ENCODE measurements at places on chromosomes 3 and 15.

DNA sequence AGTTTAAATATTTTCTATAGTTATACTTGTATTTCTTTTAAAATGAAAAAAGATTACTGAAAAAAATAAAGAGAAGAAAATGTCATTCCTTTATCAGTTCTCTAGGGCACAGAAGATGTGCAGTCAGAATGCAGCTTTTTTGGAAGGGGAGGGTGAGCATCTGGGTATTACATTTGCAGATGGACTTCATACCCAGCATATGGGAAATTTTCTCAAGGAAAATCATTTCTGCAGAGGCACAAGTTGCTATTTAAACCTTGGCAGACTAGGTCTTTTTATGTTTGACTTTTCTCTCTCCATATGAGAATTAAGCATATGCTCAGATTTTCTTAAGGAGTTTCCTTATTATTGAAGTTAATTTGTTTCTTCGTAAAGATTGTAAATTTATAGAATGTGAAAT, 39.5 kb upstream of the ZNF385D start:
- no peak for DNase-seq

- no peak for DNase-seq
These were observed 26.6 kb downstream of the SLC28A1 start for GRCh38 chr15:84910928-84911623.

DNA sequence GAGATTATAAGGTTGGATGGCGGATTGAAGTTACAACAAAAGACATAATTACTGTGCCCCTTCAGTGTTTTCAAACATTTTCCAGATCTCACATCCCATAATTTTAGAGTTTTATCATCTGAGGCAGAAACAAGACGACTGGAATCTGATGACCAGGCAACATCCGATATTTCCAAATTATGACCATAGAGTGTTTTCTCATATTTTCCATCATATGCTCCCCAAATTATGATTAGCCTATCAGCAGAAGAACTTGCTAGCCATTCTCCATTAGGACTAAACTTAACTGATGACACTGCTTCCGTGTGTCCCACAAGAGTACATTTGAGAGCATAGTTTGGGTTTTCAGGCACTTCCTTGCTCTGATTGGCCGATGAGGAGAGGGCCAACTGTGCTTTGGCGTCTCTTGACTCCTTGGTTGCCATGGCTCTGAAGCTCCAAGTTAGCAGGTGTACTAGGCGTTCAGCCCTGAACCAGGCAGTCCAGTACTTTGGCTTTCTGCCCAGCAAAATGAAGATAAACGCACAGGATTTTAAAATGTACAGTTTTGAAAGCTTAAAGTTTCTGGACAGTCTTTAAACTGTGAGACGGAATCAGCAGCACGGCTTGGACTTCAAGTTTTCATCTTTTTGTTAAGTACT, 638 bp downstream of the WDR5B start:
- no peak for DNase-seq

DNA sequence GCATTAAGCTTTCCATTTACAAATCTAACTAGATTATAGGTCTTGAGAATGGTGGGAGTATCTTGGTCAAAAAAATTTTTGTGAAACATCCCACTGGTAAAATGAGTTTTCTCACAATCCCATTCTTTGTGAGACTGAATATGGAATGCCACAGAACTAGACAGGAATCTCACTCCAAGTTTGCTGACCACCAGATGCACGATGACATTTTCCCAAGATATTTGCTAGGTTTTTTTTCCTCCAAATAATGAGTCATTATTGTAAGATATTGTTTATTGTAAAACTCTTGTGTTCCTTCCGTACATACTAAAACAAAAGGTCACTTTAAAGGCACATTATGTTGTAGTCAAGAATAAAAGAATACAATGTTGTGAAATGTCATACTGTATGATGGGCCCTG, 53.9 kb downstream of the COPS2 start:
- DNase-seq: no peak

DNA sequence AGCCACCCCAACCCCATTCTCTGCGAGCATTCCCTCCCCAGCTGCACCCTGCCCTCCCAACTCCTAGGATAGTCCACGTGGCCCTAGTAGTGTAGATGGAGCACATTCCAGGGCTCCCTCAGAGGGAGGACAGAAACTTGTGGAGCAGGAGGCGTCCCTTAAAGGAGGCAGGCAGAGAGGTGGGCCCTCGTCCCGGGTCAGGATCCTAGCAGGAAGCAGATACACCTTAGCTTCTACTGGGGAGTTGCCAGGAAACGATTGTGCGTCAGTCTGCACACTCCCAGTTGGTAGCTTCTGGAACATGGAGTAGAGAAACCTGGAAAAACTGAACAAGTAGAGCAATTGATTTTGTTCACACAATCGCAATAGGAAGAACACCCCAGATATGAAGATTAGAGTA, 43.9 kb upstream of the KLHL25 start:
- no peak for DNase-seq

- no peak for DNase-seq
These were observed 29.8 kb downstream of the KPNA1 start for GRCh38 chr3:122484985-122485384.

DNA sequence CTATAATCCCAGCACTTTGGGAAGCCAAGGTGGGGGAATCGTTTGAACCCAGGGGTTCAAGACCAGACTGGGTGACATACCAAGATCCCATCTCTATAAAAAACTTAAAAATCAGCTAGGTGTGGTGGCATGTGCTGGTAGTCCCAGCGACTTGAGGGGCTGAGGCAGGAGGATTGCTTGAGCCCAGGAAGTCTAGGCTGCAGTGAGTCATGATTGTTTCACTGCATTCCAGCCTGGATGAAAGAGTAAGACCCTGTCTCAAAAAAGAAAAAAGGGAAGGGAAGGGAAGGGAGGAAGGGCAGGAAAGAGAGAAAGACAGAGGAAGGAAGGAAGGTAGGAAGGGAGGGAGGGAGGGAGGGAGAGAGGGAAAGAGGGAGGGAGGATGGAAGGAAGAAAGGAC, 133.7 kb upstream of the LRRN1 start:
- DNase-seq: no peak

- no peak for DNase-seq
These were observed 44.6 kb upstream of the LIMD1 start for GRCh38 chr3:45549961-45550360.

GRCh38 chr15:45616901-45617323, 17.9 kb upstream of the SQOR start:
- DNase-seq: no peak

- no peak for DNase-seq
These were observed 10.8 kb upstream of the GRIP2 start for GRCh38 chr3:14550651-14551611.

DNA sequence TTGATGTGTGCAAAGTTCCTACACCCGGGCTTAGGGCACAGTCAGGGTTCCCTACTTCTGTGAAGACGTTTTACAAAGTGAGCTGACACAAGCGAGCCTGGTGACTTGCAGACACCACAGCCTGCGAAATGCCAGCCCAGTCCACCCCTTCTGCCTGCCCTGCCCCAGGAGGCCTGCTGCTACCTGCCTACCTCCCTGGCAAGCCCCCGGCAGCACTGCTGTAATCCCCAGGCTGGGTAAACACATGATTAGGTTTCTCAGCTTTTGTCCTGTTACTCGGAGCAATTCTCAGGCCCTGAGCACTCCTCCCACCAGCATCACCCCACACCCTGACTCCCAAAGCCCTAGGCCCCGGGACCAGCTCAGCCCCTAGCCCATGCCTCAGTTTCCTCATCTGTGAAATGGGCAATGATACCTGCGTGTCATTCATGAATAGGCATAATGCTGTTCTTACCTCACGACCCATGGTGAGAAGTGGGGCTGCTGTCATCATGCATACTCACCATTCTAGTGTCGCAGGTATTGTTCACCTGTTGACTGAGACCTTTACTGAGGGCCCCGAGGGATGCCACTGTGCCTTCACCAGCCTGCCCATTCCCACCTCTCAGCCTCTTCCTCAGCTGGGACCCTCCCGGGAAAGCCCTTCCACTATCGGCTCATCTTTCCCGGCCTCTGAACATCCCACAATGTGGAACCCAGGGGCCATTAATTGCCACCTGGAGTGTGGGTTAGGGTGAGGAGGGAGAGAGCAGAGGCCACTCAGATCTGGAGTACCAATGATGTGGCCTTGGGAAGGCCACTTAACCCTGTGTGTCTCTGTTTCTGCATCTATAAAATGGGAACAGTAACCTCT, 31.5 kb upstream of the SLC6A6 start:
- no peak for DNase-seq

DNA sequence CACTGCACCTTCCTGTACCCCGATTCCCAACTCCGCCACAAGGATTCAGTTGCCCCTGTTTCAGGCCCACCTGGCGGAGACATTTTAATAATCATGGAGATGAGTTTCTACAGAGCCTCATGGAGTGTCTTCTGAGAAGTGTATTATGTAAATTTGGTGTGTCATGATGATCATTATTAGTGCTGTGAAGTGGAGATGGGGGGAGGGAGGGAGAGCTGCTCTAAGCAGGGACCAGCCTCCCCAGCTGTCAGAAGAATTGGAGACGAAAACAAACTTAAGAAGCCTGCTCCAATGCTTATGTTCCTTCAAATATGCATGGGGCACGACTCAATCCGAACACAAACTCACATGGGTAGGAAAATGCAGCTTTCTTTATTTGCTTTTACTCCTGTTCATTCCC, 127.8 kb downstream of the EPHB1 start:
- no peak for DNase-seq

GRCh38 chr3:12999147-13000140, 73.8 kb downstream of the IQSEC1 start:
- peak; percentile 71 for DNase-seq

DNA sequence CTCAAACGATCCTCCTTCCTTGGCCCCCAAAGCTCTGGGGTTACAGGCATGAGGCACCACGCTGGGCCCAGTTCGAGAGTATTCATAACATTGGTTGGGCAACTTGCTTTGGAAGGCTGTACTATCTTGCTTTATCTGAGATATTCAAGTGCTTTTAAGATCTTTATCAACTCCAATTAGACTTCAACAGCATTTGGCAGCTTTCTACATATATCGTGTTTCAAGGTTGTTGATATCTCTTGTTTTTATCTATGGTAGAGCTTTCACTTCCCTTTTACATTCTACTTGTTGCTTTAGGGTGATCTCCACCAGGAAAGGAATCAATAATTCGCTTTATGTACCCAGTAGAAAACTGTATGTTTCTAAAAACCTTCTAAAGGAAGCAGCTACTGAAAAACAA, 395.3 kb downstream of the IL5RA start:
- no peak for DNase-seq

- no peak for DNase-seq
These were observed 36.5 kb upstream of the UACA start for GRCh38 chr15:70799667-70800450.

DNA sequence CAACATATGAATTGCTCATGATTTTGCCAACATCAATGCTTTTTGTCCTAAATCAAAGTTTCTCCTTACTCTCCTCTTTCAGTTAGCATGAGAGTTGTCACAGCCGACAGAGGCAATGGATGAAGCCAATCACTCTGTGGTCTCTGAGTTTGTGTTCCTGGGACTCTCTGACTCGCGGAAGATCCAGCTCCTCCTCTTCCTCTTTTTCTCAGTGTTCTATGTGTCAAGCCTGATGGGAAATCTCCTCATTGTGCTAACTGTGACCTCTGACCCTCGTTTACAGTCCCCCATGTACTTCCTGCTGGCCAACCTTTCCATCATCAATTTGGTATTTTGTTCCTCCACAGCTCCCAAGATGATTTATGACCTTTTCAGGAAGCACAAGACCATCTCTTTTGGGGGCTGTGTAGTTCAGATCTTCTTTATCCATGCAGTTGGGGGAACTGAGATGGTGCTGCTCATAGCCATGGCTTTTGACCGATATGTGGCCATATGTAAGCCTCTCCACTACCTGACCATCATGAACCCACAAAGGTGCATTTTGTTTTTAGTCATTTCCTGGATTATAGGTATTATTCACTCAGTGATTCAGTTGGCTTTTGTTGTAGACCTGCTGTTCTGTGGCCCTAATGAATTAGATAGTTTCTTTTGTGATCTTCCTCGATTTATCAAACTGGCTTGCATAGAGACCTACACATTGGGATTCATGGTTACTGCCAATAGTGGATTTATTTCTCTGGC, 2.5 kb downstream of the OR4F6 start:
- DNase-seq: no peak

GRCh38 chr3:171829841-171830517, 13.2 kb upstream of the TMEM212 start:
- no peak for DNase-seq

DNA sequence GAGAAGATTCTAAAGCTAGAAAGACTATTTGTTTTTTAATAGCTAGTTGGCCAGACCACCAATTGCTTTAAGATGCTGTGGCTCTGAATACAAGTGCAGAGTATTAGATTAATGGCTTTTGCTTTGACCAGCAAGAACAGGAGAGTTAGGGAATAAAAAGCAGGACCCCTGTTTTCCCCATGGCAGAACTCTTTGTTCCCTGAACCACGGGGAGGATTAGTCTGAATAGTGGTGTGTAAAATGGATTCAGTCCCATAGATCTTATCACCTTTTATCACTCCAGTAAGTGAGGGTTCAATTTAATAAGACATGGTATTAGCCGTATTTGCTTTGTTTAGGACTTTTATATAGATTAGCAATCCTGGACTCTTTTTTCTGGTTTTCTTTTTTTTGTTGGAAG, 562.6 kb upstream of the DPPA4 start:
- DNase-seq: no peak

DNA sequence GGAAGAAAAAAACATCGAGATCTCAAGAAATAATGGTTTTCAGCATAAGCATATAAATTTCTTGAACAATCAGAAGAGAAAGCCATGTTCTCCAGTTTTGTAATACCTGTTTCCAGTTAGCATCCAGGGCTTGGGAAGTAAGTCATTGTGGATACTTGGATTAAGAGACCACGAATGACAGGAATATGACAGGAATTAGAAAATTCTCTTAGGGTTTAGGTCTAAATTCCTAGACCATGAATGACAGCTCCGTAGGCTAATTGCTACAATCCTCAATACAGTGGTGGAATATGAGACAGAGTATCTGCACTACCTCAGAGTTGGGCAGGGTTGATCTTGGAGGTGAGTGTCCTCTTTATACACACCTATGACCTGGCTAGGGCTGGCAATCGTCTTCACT, 517.5 kb downstream of the NTRK3 start:
- no peak for DNase-seq

DNA sequence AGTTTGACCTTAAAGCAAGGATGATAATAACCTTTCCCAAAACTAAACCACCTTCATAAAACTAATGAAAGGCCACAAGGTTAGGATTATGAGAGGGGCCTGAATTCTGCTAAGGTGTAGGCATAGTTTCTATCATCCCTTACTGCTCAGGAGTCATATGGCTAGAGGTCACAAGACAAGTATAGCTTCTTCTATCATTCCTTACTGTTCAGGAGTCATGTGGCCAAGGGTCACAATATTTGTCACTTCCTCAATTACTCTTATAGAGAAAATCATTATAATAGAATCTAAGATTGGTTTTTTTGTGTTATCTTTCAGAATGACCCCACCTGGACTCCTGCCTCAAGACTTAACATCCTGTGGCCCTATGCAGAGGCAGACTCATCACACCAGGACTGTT, 36.6 kb downstream of the HERC1 start:
- DNase-seq: no peak

DNA sequence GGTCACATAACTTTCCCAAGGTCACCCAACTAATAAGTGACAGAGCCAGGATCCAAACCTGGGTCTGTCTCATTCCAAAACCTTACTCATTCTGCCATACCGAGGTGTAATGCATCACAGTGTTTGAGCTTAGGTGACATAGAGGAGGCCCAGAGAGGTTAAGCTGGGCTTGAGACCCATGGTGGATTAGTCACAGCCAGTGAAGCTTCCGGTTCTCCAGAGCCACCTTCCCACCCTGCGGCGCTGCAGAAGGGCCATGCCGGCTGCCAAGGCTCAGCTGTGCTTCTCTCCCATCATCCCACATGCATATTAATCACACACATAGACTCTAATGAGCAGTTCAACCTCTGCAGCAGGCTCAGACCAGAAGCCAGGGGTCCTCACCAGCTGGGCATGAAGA, 42.2 kb downstream of the SPSB4 start:
- DNase-seq: no peak

Measured in anterior cingulate cortex (tissue), 58 donors.